ENCODE measurements at places on chromosomes 3 and 15. TPM values are rescaled to one million over a fixed set of nuclear protein-coding genes. Genes with fewer than 3 reads are reported as not detected.

GRCh38 chr3:16797831-16798230, 86.9 kb upstream of the PLCL2 start:
- H3K36me3 ChIP-seq = no peaks in the 10 kb centered on the region
- DNase-seq = no peak

DNA sequence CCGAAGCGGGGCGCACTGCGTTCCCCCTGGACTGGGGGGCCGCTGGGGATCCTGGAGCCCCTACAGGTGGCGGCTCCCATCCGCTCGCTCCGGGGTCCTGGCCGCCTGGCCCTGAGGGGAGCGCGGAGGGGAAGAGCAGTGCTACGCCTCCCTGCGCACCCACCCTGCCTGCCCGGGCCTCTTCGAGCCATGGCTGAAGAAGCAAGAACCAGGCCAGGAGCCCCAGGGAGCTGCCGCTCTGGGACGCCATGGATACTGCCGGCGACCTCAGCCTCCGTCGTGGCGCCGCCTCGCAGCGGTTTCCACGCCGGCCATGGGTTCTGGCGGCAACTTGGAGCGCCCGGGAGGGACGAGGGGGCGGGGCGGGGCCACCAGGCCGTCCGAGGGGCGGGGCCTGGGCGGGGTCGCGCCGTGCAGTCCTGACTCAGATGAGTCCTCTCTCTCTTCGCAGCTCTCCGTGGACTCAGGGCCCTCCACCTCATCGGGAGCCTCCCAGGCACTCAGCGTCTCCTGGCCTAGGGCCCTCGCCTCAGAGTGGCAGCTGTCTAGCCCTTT, 50.9 kb downstream of the MYL3 start:
- peak overlapping the region; percentile 21 for H3K27ac ChIP-seq
- peak overlapping the region; percentile 6 for H3K4me3 ChIP-seq
- H3K27me3 ChIP-seq = no peaks in the 10 kb centered on the region
- no peaks in the 10 kb centered on the region for H3K36me3 ChIP-seq

DNA sequence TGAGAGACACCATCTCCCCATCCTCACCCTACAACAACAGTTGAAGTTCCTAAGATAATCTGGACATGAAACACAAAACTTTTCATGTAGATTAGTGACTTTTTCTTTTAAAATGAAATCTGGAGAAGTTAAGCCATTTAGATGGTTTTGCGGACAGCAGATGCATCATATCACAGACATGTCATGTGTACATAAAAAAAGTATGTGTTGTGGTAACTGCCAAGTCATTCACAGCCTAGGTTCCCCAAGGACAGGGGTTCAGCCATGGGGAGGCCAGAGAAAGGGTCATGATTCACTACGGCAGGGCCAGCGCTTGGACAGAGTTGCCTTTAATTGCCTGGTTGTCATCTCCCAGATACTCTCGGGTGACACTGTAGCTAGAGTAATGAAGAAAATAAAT, 163.2 kb downstream of the PDZRN3 start:
- DNase-seq = peak; percentile 53
- no peaks in the 10 kb centered on the region for H3K36me3 ChIP-seq
- H3K27ac ChIP-seq = peak overlapping the region; percentile 31
- no peaks in the 10 kb centered on the region for H3K27me3 ChIP-seq
- H3K4me1 ChIP-seq = peaks cover 2% of the 10 kb centered on the region

DNA sequence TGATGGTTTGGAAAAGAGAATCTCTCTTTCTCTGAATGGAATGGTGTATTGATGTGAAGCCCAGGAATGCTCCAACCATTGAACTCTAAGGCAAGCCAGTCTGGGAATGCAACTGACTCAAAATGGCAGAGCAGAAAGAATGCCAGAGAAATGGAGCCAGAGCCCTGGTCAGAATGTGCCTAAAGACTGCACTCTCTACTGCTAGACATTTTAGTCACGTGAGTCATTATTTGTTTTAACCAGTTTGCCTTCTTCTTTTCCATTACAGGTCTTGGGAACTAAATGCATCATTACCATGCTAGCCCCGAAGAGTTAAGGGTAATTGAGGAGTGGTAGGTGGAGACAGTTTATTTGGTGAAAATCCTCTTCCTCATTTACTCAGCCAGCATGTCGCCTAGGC, 67.3 kb upstream of the TRIM42 start:
- H3K27ac ChIP-seq = no peak overlapping the region
- DNase-seq = no peak
- H3K4me1 ChIP-seq = peaks cover 2% of the 10 kb centered on the region

DNA sequence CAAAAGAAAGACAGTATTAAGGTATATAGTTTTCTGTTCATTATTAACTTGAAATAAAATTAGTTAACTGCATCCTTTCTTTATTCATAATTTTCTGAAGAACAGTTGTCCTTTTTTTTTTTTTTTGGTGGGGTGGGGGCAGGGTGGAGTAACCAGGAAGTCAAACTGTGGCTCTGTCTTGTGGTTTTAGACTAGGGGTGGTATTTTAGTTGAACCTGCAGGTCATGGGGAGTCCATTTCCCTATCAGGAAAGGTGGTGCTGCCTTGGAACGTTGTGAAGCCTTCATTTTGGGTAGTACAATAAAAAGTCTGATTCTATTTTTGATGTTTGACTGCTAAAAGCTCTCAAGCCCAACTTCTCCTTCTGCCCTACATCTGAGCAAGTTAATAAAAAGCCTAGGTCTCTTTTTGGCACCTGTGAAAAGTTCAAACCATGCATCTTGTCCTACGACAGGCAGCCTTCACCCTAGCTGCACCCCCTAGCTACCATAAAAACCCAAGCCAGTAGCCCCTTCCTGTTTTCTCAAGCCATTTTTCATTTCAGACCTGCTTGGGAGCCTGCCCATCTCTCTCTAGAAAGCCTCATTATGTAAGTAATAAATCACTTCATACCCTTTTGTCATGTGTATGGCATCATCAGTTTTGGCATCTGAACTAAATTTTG, 31.2 kb upstream of the RIOX2 start:
- H3K4me1 ChIP-seq = no peaks in the 10 kb centered on the region
- no peaks in the 10 kb centered on the region for H3K27me3 ChIP-seq
- H3K36me3 ChIP-seq = no peaks in the 10 kb centered on the region
- H3K27ac ChIP-seq = no peak overlapping the region
- no peak overlapping the region for H3K4me3 ChIP-seq
- no peak for DNase-seq

GRCh38 chr3:112689385-112689784, 48.4 kb upstream of the CCDC80 start:
- no peak overlapping the region for H3K27ac ChIP-seq
- H3K4me1 ChIP-seq = no peaks in the 10 kb centered on the region
- no peaks in the 10 kb centered on the region for H3K27me3 ChIP-seq
- no peak for DNase-seq
- no peaks in the 10 kb centered on the region for H3K36me3 ChIP-seq
- no peak overlapping the region for H3K4me3 ChIP-seq

DNA sequence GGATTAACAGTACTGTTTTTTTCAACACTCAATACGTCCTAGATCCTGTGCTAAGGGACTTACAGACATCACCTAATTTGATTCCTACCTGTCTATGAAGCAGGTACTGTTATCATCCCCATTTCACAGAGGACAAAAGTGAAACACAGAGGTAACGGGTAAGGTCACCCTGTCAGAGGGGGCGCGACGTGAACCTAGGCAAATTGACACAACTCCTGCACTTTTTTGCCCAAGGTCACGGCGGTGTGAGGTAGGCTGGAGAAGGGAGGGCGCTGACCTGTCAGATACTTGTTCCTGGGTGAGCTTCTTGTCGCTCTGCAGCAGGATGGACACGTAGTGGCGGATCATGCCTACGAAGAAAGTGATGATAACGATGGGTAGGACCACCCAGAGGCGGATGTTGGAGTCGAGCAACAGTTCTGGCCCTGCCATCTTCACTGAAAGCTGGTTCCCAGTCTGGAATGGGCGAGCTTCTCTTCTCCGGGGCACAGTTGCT, 363 bp downstream of the EMC3 start:
- no peaks in the 10 kb centered on the region for H3K27me3 ChIP-seq
- H3K4me1 ChIP-seq = peaks cover 11% of the 10 kb centered on the region
- H3K36me3 ChIP-seq = no peaks in the 10 kb centered on the region

DNA sequence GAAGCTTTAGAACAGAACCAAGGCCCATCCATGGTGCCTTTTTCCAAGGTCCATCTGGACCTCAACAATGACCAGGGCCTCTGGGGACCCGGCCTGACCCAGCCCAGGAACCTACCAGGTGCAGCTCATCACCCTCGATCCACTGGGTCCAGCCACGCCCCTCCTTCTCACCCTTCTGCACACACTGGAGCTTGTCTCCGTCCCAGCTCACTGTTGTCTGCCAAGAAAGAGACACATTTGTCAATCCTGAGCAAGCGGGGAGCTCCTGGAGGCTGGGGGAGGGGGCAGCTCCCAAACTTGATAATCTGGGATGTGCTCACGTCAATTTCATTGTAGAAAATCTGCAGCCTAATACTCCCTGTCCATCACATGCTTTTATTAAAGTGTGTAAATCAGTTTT, 21.2 kb downstream of the RBP1 start:
- H3K27ac ChIP-seq = no peak overlapping the region
- H3K27me3 ChIP-seq = no peaks in the 10 kb centered on the region
- H3K4me1 ChIP-seq = peaks cover 3% of the 10 kb centered on the region
- H3K4me3 ChIP-seq = no peak overlapping the region
- no peak for DNase-seq

DNA sequence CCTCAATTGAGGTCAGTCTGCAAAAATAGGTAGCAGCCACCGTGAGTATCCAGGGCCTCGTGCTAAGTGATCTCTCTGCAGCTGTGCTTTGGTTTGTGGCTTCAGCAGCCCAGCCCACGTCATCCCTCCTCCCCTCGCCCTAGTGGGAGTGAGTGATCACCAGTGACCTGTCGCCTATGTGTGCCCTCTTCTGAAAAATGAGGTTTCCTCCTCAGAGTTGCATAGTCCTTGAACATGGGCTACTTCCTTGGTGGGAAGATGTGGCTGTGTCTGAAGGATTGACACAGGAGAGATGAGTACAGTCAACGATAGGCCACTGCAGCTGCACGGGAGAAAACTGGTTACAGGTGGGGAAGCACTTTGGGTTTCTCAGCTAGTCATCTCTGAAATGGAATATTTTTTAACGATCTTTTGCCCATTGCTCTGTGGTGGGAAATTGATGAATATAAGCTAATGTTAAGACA, 144.8 kb upstream of the BHLHE40 start:
- no peaks in the 10 kb centered on the region for H3K36me3 ChIP-seq
- DNase-seq = no peak
- peaks cover 1% of the 10 kb centered on the region for H3K4me1 ChIP-seq
- H3K27me3 ChIP-seq = no peaks in the 10 kb centered on the region
- H3K27ac ChIP-seq = no peak overlapping the region

- no peaks in the 10 kb centered on the region for H3K36me3 ChIP-seq
- H3K27me3 ChIP-seq = no peaks in the 10 kb centered on the region
- peaks cover 4% of the 10 kb centered on the region for H3K4me1 ChIP-seq
- peak within 1 kb of the TSS; percentile 96 for H3K27ac ChIP-seq
- peak; percentile 98 for DNase-seq
Observed at GRCh38 chr3:101573449-101574387, at the start of gene PCNP. PCNP (plus strand) TSS chr3:101574180; CDS start chr3:101574216, 36 bp downstream.

DNA sequence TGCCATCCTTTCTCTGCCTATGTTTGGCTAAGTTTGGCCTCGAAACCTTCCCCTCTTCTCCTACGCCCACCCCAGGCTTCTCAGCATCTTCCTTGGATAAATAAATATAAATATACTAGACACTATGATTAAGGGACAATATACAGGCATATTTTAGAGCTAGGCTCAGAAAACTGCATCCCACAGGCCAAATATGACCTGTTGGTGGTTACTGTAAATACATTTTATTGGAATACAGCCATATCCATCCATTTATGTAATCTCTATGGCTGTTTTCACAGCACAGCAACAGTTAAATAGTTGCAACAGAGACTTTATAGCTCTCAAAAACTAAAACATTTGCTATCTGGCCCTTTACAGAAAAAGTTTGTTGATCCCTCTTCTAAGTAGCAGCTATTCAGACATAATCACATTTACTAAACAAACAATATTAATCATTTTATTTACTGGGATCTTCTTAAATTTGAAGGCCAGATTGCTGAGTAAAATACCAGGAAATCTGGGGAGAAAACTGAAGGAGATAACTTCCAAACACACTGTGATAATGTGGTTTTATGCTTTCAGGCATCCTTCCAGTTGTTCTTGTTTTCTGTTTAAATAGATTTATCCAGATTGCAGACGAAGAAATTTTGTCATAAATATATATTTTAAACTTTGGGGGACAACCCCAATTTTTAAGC, 269.7 kb upstream of the THRB start:
- no peak overlapping the region for H3K4me3 ChIP-seq
- H3K4me1 ChIP-seq = no peaks in the 10 kb centered on the region
- no peaks in the 10 kb centered on the region for H3K27me3 ChIP-seq
- H3K36me3 ChIP-seq = no peaks in the 10 kb centered on the region

GRCh38 chr3:81242871-81243270, 518.6 kb downstream of the GBE1 start:
- no peaks in the 10 kb centered on the region for H3K36me3 ChIP-seq
- no peak overlapping the region for H3K4me3 ChIP-seq
- no peak overlapping the region for H3K27ac ChIP-seq
- no peaks in the 10 kb centered on the region for H3K4me1 ChIP-seq
- H3K27me3 ChIP-seq = no peaks in the 10 kb centered on the region

- H3K36me3 ChIP-seq = no peaks in the 10 kb centered on the region
- no peak overlapping the region for H3K27ac ChIP-seq
- DNase-seq = no peak
- H3K4me3 ChIP-seq = no peak overlapping the region
Observed at GRCh38 chr3:137035631-137036030, 77.8 kb downstream of the IL20RB start.

DNA sequence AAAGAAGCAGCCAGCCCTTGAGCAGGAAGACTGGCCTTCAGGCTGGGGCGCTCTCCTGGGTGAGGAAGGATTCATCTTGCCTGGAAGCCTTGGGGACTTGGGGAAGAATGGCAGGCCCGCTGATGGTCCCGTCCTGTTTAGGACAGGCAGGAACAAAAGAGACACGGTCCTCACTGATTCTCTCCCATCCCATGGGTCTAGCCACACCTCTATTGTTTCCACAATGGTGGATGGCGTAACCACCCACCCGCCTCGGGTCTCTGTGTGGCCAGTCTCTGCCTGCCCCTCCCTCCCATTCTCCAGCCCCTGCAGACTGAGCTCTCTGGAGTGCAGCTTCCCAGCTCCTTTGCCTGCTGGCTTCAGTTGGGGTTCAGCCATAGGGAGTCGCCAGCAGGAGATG, 284.3 kb downstream of the UACA start:
- H3K27ac ChIP-seq = no peak overlapping the region
- H3K36me3 ChIP-seq = no peaks in the 10 kb centered on the region
- no peak for DNase-seq
- H3K4me1 ChIP-seq = no peaks in the 10 kb centered on the region
- H3K27me3 ChIP-seq = no peaks in the 10 kb centered on the region

NRROS gene
- polyA plus RNA-seq = 3.2 TPM

LDHAL6B gene
- polyA plus RNA-seq = not detected

CLEC3B gene
- 63.5 TPM for polyA plus RNA-seq

SLC7A14 gene
- 0.03 TPM for polyA plus RNA-seq

STAB1 gene
- polyA plus RNA-seq = 21.4 TPM

NEO1 gene
- 23.8 TPM for polyA plus RNA-seq

NDUFB5 gene
- 66.7 TPM for polyA plus RNA-seq
